ENCODE measurements at places on chromosomes 3 and 15. TPM values are rescaled to one million over a fixed set of nuclear protein-coding genes. Genes with fewer than 3 reads are reported as not detected.

The ISLR2 gene
- total RNA-seq: 0.48 TPM

The ZNF662 gene
- total RNA-seq: not detected

The CCR5 gene
- total RNA-seq: not detected

- DNase-seq: no peak
- H3K27me3 ChIP-seq: peaks cover 7% of the 10 kb centered on the region
- H3K27ac ChIP-seq: no peak overlapping the region
- H3K36me3 ChIP-seq: no peaks in the 10 kb centered on the region
Measured at GRCh38 chr3:127844326-127844942, 22.1 kb upstream of the MGLL start.

GRCh38 chr3:140092848-140093536, 158.0 kb downstream of the CLSTN2 start:
- no peaks in the 10 kb centered on the region for H3K36me3 ChIP-seq
- H3K4me1 ChIP-seq: peaks cover 4% of the 10 kb centered on the region
- H3K27ac ChIP-seq: no peak overlapping the region

DNA sequence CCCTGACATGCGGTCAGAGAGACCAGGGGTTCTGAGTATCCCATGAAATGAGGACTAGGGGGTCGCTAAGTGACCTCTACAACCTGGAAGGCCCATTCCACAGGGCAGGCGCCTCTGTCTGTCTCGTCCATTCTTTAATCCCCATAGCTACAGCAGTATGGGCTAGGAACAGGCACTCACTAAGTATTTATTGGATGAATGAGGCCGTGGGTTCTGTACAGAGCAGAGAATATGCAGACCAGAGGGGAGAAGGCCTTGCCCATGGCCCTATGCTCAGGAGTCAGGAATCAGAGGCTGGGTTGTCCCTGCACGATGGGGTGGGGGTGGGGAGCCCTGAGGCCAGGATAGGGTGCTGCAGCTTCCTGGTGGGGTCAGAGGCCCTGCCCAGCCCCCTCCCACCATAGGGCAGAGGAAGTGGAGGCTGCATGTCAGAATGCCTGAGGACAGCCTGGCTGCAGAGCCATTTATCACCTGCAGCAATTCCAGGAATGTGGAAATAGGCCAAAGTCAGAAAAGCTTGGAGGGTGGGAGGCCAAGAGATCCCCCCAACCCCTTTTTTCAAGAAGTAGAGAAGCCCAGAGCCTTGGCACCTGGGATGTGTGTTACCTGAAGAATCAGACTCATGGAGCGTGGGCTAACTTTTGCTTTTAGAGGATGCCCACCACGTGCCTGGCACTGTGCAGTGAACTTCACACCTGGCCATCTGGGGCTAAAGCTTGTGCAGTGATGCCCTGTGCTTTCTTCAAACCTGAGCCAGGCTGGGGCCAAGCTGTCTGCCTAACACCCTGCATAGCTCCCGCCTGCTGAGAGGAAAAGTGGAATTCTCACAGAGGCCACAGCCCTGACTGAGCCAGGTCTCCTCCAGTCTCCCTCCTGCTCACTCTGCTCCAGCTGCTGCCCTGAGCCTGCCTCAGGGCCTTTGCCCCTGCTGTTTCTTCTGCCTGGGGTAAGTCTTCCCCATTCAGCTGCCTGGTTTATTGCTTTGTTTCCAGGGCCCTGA, 109.4 kb downstream of the WNT7A start:
- no peaks in the 10 kb centered on the region for H3K36me3 ChIP-seq
- no peaks in the 10 kb centered on the region for H3K27me3 ChIP-seq
- H3K4me1 ChIP-seq: no peaks in the 10 kb centered on the region

DNA sequence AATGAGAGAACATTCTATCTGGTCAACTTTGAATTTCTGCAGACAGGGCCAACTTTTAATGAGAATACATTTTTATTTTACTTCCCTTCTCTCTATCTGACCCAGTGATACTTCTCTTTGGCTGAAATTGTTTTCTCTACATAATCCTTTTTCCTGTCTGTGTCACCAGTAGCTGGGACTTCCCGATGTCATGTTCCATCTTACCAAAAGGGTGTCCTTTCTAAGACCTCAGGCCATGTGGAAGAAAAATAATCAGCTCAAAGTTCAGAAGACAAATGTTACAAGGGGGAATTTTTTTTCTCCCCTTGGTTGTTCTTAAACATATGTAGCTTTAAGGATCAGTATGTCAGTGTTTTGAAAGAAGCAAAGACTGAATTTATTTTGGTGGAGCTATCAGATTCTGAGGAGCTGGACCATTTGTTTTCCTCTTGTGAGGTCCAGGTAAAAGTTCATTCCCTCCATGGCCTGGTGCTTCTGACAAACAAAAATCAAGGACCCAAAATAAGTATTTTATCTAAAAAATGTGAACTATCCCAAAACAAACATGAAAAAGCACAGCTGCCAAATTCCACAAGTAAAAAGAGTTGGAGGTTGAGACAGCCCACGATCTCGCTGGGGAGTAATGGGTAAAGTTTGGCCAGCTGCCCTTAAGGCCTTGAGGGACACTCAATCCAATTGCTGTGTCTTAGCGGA, 859.4 kb upstream of the NR2F2 start:
- no peak for DNase-seq
- H3K4me3 ChIP-seq: no peak overlapping the region
- H3K27me3 ChIP-seq: no peaks in the 10 kb centered on the region
- H3K36me3 ChIP-seq: no peaks in the 10 kb centered on the region
- no peaks in the 10 kb centered on the region for H3K4me1 ChIP-seq

DNA sequence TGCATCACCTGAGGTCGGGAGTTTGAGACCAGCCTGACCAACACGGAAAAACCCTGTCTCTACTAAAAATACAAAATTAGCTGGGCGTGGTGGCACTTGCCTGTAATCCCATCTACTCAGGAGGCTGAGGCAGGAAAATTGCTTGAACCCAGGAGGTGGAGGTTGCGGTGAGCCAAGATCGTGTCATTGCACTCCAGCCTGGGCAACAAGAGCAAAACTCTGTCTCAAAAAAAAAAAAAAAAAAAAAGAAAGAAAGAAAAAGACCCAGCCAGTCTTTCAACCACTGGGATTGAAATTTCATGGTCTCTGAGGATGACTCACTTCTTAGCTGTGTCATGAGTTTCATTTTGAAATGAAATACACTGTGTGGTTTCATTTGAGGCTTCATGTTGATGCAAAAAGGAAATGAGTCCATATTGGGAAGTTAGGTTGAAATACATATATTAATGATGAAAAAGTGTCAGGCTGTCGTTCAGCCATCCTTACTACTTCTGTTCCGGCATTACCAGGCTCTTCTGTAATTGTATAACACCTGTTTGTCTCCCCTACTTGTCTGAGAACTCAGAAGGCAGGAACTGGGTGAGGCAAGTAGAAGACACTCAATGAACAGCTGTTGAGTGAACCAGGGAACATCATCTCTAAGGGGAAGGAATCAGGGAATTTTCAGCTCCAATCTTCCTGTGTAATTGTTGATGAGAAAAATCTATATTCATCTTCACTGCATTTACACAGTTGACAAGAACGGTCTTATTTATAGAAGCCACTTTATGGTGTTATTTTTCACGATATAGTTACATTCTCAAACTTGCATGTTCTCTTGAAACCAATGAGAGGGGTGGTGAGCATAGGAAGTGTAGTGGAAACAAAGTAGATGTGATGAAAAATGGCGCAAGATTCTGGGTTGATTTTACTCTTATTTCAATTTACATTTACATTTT, 87.4 kb downstream of the NFKBIZ start:
- peaks cover 50% of the 10 kb centered on the region for H3K4me1 ChIP-seq
- H3K27me3 ChIP-seq: no peaks in the 10 kb centered on the region
- peak overlapping the region; percentile 43 for H3K27ac ChIP-seq
- H3K36me3 ChIP-seq: no peaks in the 10 kb centered on the region
- H3K4me3 ChIP-seq: no peak overlapping the region
- peak; percentile 81 for DNase-seq

DNA sequence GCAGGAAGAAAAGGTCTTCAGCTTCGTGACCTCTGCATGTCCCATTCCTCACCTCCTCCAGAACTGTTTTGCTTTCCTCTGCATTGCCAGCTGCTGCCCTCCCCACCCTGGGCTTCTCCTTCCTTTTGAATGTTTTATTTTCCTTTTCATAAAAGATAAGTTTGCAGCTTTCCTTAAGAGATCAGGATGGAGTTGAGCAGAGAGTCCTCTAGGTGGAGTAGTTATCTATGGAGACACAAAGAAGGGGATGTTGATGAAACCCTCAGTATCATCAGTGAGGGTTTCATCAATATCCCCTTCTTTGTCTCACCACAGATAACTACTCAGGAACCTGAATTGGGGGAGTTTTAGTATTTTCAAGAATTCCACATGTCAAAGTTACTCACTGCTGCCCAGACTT, 19.0 kb upstream of the SLC25A36 start:
- no peak overlapping the region for H3K27ac ChIP-seq
- H3K36me3 ChIP-seq: no peaks in the 10 kb centered on the region
- no peaks in the 10 kb centered on the region for H3K4me1 ChIP-seq
- H3K27me3 ChIP-seq: peaks cover 16% of the 10 kb centered on the region

All from A673 (cell line).